ENCODE measurements at places on chromosomes 2 and 18.

GRCh38 chr18:68944330-68944729, 146.4 kb downstream of the CCDC102B start:
- no peak for DNase-seq

DNA sequence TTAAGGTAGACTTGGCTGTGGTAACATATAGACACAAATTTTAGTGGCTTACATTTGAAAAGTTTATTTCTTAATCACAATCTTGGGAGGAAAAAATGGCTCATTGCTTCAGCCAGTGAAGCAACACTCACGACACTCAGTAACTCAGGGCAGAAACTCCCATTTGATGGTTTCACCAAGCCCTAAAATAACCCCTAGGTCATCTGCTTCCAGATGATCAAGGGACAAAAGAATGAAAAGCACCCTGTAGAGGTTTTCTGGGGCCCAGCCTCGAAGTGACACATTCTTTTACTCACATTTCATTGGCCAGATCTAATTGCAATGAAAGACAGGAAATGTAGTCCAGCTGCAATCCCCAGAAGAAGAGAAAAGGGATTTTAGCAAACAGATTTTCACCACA, 275.9 kb downstream of the TMX3 start:
- DNase-seq, result no peak

DNA sequence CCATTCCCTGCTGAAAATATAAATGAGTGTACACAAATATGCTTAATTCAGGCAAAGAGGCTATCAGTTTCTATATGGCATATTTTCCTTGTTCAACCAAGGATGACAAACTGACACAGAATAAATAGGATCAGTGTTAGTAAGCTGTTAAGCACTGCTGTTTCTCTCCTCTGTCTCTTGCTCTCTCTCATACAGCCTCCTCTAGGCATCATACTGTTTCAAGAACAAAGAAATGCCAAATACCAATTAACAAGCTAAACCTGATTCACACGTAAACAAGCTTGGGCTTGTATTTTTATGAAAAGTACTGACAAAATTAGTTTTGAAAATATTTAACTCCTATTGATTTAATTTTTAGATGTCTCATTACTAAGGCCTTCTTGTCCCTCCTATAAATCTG, 1027.2 kb upstream of the ACVR2A start:
- no peak for DNase-seq

DNA sequence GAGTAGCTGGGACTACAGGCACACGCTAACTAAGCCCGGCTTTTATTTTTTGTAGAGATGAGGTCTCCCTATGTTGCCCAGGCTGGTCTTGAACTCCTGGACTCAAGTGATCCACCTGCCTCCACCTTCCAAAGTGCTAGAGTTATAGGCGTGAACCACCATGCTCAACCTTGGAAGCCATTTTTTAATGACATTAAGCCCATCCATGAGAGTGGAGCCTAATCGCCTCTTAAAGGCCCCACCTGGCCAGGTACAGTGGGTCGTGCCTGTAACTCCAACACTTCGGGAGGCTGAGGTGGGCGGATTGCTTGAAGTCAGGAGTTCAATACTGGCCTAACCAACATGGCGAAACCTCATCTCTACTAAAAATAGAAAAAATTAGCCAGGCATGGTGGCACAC, 41.6 kb upstream of the TFCP2L1 start:
- no peak for DNase-seq

GRCh38 chr2:101864426-101864825, 127.3 kb upstream of the IL1R2 start:
- no peak for DNase-seq

DNA sequence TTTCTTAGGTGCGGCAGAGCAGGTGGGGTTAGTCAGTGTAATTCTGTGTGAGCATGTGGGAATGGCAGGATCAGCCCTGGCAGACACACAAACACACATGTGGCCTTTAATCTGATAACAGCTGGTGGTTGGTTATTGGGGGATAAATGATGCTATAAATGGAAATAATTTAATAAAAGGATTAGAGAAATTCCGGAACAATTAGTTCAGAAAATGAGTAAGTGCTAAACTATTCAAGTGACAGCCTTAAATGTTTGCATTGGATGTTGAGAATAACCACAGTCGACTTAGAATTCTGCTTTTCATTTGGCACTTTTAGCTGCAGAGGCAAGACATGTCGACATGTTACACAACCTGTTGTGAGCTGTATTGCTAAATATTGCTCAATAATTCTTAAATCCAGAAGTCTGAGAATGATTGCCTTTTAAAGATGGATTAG, 7.2 kb downstream of the SMYD1 start:
- no peak for DNase-seq

- no peak for DNase-seq
Observed at GRCh38 chr2:130834931-130835765, 1.6 kb upstream of the ARHGEF4 start.

DNA sequence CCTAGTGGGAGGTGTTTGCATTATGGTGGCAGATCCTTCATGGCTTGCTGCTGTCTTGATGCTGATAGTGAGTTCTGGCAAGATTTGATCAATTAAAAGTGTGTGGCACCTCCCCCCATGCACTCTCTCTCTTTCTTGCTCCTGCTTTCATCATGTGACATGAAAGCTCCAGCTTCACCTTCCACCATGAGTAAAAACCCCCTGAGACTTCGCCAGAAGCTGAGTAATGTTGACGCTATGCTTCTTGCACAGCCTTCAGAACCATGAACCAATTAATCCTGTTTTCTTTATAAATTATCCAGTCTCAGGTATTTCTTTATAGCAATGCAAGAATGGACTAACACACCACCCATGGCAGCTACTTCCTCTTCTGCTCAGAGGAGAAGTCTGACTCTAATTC, 2181.4 kb upstream of the PIK3C3 start:
- DNase-seq, result no peak
